ENCODE measurements at places on chromosomes 7 and 10.

DNA sequence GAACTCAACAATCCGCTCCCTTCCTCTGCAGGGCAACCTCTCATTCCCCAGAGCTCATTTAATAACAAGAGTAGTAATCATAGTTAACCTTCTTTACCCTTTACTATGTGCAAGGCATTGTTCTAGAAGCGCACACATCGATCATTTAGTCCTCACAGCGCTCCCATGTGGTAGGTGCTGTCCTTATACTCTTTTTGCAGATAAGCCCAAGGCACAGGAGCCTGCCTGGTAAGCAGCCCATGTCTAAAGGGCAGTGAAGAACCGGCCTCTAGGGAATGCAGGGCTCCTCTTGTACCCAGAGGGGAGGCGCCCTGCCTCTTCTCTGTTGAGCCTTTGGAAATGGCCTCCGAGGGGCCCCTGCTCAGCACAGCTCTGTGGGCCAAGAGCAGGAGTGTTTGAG lies 14.3 kb downstream of the CHST3 start:
- no peak for DNase-seq

GRCh38 chr10:97307441-97307840 lies 11.6 kb upstream of the FRAT1 start:
- DNase-seq = no peak

DNA sequence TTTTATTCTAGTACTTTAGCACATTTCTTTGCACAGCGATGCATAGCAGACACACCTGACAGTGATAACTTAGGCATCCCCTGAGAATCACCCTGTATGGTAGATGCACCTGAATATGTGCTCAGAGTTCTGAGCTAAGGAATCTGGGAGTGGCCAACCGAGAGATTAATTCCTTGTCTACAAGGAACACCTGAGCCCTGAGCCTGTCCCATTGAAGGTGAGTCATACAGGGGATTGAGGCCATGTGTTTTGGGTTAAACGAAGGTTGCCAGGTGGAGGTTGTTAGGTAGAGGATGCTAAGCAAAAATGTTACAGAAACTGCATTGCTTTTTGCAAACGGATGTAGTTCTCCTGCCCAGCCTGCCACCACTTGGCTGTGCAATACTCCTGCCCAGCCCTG lies 128.9 kb downstream of the AMPH start:
- no peak for DNase-seq

GRCh38 chr7:8070451-8071180 lies 102.0 kb downstream of the GLCCI1 start:
- DNase-seq = no peak

DNA sequence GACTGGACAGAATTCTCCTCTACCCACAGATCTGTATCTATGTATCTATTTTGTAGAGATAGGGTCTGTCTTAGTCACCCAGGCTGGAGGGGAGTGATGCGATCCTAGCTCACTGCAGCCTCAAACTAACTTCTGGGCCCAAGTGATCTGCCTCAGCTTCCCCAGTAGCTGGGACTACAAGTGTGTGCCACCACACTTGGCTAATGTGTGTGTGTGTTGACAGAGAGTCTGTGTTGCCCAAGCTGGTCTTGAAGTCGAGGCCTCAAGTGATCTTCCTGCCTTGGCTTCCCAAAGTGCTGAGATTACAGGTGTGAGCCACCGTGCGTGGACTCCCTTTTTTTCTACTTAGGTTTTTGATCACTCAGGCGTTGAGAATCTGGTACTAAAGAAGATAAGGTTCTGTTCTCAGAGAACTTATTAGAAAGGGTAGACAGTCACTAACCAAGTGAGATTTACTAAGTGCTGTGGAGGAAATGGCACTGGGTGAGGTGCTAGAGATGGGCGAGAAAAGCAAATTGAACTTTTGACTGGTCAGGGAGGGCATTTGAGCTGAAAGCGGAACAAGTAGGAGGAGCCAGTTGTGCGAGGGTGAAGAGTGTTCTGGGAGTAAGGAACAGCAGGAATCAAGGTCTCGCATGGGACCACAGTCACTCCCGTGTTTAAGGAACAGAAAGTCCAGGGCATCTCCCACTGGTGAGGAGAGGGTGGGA lies 18.0 kb downstream of the NDUFB2 start:
- DNase-seq = no peak

- DNase-seq = no peak
These were observed 35.2 kb upstream of the CAV2 start for GRCh38 chr7:116464375-116464774.

Data from Calu3 (cell line).